Activated T-helper 9 cell treated with anti-CD3 and anti-CD28 coated beads, Interleukin-2, amount 50 U/mL, for 16 hours (primary cell): ENCODE measurements at places on chromosomes 3 and 15.

DNA sequence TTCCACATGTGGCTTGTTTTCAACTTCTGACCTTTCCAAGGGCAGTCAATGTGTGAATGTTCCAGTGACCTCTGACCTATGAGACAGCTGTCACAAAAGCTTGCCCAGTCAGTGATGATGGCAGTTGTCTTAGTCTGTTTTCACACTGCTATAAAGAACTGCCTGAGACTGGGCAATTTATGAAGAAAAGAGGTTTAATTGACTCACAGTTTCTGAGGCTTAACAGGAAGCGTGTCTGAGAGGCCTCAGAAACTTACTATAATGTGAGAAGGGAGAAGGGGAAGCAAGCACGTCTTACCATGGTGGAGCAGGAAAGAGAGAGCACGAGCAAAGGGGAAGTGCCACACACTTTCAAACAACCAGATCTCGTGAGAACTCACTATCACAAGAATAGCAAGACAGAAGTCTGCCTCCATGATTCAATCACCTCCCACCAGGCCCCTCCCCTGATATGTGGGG lies 95.6 kb downstream of the ECT2 start:
- DNase-seq = no peak

GRCh38 chr15:70566047-70566835 lies 197.1 kb downstream of the UACA start:
- no peak for DNase-seq

- DNase-seq = no peak
Measured at GRCh38 chr3:25686766-25687165, 22.1 kb upstream of the TOP2B start.

GRCh38 chr3:149881879-149882278 lies 68.9 kb downstream of the RNF13 start:
- DNase-seq = no peak

GRCh38 chr15:76588811-76589747 lies 252.5 kb downstream of the ISL2 start:
- no peak for DNase-seq

DNA sequence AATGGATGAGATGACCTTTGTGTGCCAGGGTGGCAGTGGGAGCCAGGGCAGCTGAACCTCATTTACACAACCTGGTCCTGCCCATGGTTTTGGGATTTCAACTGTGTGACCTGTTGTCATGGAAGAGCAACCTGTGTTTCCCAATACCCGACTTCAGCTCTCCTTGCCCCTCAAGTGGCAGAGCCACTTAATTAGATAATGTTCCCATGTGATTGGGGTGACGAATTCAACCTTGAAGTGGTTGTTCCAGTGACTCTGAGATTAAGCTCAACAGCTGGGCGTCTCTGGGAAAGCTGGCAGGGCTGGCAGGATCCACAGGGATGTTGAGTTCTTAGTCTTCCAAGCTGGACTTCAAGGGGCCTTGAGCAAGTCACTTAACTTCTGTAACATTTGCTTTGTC lies 71.0 kb downstream of the THSD4 start:
- DNase-seq = no peak

DNA sequence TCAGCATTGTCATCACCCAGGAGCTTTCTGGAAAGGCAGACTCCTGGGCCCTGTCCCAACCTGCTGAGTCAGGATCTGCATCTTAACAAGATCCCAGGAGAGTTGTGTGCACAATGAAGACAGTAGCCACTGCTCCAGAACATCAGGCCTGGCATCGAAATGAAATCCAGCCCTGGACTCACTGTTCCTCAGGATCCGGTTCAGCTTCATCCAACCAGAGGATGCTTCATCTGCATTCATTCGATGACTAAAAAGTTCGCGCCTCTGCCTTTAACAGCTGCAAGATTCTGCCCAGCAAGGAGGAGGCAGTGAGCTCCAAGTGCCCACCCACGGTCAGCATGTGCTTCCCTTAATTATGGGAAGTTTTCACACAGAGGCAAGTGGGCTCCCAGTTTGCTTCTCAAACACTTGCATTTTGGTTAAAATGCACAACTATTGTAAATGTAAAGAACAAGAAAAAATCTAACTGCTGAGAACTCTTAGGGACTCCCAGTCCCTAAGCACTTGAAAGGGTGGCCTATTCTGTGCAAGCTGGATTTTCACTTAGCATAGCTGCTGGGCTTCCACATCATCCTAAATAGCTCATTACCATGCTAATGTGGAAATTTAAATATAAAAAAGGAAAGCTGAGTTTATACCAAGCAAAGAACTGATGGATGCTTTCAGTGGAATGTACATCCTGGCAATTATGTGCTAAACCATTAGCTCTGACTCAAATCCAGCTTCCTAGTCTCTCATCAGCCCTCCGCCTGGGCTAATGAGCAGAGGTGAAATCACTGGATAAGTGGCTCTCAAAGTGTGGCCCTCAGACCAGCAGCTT lies 25.5 kb upstream of the ESYT3 start:
- DNase-seq = no peak

DNA sequence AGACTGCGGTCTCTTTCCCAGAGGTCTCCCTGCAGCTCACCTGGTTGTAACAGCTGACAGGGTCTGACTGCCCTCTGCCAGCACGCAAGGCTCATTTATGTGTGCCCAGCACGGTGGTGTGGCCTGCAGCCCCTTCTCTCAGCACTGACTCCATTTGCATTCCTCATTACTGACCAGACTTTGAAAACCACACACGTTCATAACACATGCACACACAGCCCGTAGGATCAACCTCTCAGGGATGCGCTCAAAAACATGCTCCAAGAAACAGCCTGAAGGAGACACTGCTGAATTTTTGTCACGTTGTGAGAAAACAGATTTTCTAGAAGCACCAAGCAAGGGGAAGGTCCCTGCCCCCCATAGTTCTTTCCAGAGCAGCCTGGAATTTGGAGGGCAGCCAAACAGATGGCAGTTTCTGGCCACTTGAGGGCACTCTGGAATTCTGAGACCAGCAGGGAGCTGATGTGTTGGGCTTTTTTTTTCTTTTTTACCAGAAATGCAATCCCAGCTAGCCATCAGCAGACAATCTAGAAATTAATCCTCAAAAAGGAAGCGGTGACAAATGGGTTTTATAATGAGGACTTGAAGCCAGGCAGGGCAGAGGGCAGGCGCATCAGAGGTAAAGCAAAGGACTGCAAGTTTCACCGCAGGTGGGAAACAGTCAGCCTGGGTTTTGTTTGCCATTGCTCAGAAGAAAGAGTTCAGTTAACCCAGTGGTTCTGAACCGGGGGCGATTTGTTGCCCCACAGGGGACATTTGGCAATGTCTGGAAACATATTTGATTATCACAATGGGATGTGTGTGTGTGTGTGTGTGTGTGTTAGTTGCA lies 170.5 kb upstream of the PROK2 start:
- DNase-seq = no peak

DNA sequence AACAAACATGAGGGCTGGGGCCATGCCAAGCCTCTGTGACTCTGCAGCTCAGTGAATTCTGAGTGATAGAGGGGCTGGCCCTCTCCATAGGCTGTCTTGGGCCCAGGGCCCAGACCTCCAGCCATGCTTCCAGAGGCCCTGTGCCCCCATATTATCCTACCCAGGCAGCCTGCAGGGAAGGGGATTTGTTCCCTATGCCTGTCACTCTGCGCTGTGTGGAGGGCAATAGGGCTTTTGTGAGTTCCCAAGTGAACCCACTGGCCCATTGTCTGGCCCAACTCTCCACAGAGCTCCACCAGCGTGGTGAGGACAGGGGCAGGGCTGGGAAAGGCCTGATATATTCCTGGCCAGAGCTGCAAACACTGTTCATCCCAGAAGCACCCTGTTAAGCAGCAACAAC lies 113.2 kb downstream of the EPHB1 start:
- no peak for DNase-seq

- no peak for DNase-seq
Measured at GRCh38 chr15:43941555-43941954, 114.8 kb downstream of the WDR76 start.

DNA sequence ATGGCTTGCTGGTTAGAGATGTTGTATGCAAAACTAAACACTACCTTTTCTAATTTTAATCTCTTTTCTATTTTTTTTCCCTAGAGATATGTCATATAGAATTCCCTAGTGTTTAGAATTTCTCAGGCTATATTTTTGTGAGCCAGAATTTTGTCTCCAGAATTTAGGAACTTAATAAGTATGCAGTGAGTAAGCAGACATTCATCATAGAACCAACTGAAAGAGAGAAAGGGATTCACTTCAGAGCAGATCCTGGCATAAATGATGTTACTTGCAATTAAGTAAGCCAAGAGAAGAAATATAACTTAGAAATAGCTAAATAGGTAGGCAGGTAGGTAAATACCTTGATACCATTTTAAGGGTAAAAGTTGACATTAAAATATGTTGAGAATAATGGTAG lies 288.9 kb downstream of the ZNF385D start:
- no peak for DNase-seq

GRCh38 chr3:138941259-138941885 lies 5.6 kb downstream of the FOXL2 start:
- no peak for DNase-seq

GRCh38 chr3:108062051-108062450 lies 28.8 kb downstream of the CD47 start:
- no peak for DNase-seq

- DNase-seq = no peak
Measured at GRCh38 chr15:77034695-77035489, 36.0 kb downstream of the TSPAN3 start.
